ENCODE measurements at places on chromosomes 2 and 18.
A peak's percentile ranks its signal among the peaks of the same experiment; 100 is the strongest.

- DNase-seq = no peak
Measured at GRCh38 chr2:37633234-37633633, 38.2 kb downstream of the CDC42EP3 start.

- no peak for DNase-seq
Measured at GRCh38 chr2:38176619-38177021, 100.7 kb upstream of the CYP1B1 start.

DNA sequence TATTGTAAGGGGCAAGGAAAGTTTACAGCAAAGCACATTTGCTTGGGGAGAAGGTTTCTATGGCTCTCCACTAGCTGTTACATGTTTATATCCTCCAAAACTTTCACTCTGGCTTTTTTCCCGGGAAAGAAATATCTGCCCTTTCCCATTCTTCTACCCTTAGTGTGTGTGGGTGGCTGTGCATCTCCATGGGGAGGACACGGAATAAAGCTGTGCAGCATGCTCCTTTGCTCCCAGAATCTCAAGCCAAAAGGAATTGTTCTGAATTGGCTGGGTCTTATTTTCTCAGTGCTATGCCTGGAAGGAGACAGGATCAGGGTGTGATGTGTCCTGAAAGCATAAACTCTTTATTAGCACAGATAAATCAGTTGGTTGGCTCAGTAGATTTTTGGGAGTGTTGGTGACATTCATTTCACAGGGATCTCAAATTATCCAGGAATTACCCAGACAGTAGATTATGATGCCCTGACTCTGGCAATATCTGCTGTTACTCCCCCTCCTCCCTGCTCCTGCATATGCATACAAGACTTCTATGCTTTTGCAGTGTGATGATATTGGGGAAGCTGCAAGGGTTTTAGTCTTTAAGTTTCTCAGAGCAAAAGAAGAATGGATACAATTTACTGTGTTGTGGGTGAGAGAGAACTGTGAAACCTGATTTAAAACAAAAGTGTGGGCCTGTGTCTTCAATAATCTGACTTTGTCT is 63.1 kb downstream of the PARD3B start:
- no peak for DNase-seq

DNA sequence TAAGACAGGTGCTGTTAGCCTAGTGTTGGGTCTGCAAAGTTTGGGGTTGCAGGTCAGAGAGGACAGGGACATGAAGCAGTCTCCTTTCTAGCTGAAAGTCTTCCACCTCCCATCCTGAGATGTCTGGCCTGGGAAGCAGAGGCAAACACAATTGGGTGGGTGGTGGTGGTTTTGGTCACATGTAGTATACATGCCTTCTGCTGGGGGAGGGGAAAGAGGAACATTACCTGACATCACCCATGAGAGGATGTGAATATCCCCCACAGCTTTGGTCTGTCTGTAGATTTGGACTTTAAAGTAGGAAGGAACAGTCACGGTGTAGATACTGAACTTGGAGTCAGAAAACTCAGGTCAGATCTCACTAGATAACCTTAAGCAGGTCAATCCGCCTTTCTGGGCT is 4.6 kb upstream of the DNAJC5G start:
- DNase-seq = peak; percentile 53

DNA sequence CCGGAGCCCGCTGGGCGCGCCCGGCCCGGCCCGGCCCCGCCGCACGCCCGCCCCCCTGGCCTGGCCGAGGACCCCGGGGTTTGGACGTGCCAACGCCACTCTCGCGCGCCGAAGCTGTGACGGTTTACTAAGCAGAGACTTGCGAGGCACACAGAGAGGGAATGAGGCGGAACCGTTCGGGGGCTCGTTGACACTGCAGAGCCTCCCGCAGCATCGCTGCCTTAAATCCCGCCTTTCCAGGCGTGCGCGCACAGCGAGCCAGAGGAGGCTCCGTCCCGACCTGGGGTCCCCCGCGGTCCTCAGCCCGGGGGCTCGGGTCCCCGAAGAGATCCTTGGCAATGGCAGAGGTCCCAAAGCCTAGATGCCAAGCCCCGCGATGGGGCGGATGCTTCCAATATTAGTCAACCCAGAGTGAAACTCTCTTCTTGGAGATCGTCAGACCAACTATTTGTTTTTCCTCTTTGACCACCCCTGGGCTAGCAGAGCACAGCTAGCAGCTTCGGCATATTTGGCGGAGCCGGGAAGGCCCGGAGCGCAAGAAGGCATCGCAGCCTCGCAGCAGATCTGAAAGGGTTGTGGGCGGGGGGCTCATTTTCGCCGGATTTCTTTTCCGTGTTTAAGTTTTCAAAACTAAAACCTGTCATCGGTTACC is at the start of gene ZNF385B:
TSS of gene ZNF385B (minus strand) at position 197 of the 652 bp plus-strand sequence.
- no peak for DNase-seq

- DNase-seq = no peak
Measured at GRCh38 chr18:23718243-23718720, 29.0 kb downstream of the LAMA3 start.

- DNase-seq = peak; percentile 67
Measured at GRCh38 chr2:96325041-96325883, at the start of gene ITPRIPL1. TSS of gene ITPRIPL1 (plus strand) at chr2:96325317. CDS start at chr2:96325840, 523 bp downstream.

GRCh38 chr2:85951351-85952067 is 62.7 kb upstream of the ST3GAL5 start:
- peak; percentile 3 for DNase-seq
